ENCODE measurements at places on chromosomes 6 and 20. TPM values are rescaled to one million over a fixed set of nuclear protein-coding genes. Genes with fewer than 3 reads are reported as not detected.

- no peak for DNase-seq
Measured at GRCh38 chr20:51497542-51498467, 44.7 kb downstream of the NFATC2 start.

GRCh38 chr20:1378735-1379125 is 14.1 kb downstream of the FKBP1A start:
- no peak for DNase-seq

- DNase-seq: no peak
Measured at GRCh38 chr6:41688256-41688965, 47.0 kb downstream of the TFEB start.

- DNase-seq: no peak
Measured at GRCh38 chr6:19864285-19864684, 27.1 kb downstream of the ID4 start.

GRCh38 chr20:56422076-56422823 is 10.2 kb downstream of the CASS4 start:
- DNase-seq: peak; percentile 78

DNA sequence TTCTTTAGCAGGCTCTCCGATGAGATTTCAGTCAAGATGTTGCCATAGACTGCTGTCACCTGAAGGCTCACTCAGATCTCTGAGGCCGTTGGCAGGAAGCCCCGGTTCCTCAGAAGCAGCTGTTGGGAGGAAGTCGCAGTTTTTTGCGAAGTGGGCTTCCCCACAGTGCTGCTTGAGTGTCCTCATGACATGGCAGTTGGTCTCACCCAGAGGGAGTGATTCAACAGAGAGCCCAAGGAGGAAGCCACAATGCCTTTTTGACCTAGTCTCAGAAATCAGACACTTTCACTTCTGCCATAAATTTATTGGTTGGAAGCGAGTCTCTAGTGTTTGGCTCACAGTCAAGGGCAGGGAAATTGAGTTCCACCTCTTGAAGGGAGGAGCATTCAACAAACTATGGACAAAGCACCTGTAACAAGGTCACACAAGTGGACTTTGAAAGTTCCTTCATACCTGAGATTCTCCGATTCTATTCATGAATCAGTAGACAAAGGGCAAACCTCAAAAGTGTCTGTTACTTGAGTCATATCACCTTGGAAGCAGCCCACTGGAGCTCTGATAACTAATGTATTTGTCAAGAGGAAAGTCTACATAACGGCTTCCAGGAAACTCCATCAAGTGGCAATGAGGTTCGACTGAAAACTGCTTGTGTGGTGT is 208.3 kb downstream of the TASP1 start:
- peak; percentile 84 for DNase-seq

DNA sequence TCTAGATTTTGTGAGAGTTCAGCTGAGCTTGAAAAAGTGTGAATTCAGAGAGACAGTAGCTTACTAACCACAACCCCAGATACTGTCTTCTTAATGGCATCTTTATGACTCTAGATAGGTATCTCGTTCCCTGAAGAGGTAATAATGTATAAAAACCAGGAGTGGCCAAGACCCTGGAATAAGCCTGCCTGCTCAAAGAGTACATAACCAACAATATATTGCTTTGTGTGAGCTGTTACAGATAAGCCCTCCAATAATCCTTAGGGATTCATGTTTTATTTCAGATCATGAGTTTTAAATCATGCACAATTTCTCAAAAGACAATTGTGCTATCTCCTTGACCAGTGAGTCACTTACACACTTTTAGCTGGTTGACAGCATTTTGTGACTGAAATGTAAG is 327.8 kb upstream of the ADGRB3 start:
- DNase-seq: no peak

GRCh38 chr20:8583566-8584043 is 451.5 kb downstream of the PLCB1 start:
- DNase-seq: no peak

- no peak for DNase-seq
Measured at GRCh38 chr6:39543095-39543494, 182.1 kb downstream of the KIF6 start.

DNA sequence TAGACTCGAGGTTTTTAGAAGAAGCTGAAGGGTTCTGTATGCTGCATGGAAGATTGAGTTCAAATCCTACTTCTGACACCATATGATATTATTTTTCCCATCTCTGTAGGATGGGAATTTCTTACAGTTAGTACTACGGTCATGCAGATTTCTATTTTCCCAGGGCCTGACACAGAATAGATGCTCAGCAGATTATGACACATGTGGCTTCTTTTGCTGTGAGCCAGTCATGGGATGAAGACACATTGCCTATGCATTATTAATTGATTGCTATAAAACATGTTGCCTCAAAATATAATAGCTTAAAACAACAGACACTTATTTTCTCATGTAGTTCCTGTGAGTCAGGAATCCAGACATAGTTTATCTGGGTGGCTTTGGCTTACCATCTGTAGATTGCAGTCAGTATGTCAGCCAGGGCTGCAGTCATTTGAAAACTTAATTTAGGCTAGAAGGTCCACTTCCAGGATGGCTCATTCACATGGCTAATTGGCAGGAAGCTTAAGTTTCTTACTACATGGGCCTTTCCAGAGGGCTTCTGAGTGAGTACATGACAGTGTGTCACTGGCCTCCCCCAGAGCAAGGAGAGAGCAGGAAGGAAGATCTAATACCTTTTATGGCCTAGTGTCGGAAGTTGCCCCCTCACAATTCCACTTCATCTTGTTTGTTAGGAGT is 29.5 kb downstream of the TOP1 start:
- DNase-seq: peak; percentile 29

- peak; percentile 65 for DNase-seq
Measured at GRCh38 chr20:48283470-48284110, 498.3 kb upstream of the SULF2 start.

DNA sequence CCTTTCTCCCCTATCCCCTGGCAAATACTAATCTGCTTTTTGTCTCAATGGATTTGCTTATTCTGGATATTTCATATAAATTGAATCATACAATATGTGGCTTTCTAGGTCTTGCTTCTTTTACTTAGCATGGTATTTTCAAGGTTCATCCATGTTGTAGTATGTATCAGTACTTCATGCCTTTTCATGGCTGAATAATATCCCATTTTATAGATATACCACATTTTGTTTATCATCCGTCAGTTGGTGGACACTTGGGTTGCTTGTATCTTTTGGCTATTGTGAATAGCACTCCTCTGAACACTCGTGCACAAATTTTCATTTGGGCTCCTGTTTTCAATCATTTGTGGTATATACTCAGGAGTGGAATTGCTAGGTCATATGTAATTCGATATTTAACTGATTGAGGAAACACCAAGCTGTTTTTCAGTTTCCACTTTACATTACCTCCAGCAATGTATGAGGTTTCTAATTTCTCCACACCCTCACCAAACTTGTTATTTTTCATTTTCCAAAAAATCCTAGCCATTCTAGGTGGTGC is 30.5 kb upstream of the RIPPLY2 start:
- DNase-seq: no peak

Gene HLA-B
- total RNA-seq: 379 TPM

DNA sequence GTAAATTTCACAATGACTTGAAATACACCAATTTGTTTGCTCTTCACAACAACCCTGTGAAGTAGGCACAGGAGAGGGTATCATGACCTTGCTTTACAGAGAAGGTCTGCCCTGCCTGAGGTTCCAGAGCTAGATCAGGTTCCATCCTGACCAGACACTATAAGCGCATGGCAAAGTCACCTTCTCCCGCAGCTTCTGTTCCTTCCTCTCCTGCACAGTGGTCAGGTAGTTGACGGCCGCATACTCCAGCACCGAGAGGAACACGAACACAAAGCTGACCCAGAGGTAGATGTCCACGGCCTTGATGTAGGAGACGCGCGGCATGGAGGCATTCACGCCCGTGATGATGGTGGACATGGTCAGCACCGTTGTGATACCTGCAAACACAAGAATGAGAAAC is 34.3 kb downstream of the PM20D2 start:
- no peak for DNase-seq

Gene MAP3K5
- 7.2 TPM for total RNA-seq

Gene C6orf141
- total RNA-seq: not detected

Gene ADGRF5
- not detected for total RNA-seq

- DNase-seq: no peak
Measured at GRCh38 chr20:61763740-61764400, 301.8 kb downstream of the TAF4 start.

DNA sequence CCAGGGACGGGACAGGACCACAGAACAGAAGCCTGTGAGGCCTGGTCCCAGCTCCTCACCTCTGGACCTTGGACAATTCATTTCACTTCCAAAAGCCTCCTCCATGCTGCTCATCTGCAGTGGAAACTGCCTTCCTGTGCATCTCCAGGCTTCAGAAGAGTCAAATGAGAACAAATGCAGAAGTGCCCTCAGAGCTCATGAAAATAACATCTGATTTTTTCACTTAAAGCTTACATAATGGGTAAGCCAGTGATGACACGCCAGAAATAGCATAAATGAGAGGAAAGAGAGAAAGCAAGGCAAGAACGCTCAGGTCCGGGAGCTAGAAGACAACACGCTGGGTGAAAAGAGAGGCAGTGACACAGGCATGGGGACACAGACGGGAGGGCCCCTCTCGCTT is 7.9 kb downstream of the CNKSR3 start:
- DNase-seq: no peak

Gene POPDC3
- 161 TPM for total RNA-seq

- no peak for DNase-seq
Measured at GRCh38 chr6:125711013-125711675, 38.3 kb upstream of the HEY2 start.

DNA sequence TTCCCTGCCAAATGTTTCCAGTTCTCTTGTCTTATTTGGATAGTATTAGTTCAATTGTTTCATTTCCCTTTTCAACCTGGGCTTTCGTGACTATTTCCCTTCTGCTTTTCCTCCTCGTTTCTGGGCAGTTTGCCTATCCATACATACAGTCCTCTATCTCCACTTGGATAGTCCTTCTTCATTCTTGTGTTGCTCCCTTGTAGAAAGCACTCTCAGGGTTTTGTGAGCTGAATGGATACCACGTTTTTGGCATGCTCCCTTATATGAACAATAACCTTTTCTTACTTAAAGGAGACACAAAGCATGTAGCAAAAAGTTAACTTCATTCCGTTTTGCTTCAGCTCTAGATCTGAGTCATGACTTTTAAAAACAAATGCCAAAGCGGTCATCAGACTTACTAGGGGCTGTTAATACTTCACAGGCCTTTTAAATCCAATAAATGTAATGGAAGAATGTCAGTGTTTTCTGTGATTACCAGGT is 16.6 kb downstream of the CRYBG1 start:
- DNase-seq: peak; percentile 19

DNA sequence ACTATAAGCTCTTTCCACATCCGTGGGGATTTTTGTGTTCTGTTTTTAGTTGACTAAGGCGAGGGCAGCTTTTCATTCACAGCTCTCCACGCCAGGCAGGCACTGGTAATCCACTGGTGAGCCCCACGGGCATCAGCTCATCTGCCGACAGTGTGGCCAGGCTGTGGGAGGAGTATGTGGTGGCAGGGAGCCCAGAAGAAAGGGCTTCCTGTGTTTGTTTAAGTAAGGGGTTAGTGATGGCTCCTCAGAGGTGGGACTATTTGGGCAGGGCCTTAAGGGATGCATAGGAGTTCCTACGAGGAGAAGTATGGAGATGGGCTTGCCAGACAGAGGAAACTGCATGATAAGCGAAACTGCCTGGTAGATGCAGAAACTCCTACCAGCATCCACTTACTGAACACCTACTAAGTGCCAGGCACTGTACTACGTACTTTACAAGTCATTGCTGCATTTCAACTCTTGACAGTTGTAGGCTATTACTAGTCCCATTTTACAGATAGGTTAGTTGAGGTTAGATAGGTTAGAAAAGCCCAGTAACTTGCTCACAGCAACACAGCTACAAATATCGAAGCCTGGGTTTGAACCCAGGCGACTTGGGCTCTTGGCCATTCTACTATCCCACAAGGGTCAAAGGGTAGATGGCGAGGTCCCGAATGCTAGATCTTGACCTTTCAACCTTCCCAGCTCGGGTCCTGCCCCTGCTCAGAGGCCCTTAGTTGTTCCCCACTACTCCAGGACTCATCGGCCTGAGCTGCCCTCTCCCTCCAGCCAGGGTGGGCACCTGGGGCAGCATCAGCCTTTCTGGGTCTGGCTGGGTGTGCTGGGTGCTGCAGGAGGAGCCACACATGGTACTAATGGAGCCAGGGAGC is 55.1 kb downstream of the CEBPB start:
- peak; percentile 37 for DNase-seq

Gene SASH1
- 6.1 TPM for total RNA-seq

Gene AK9
- 0.14 TPM for total RNA-seq

DNA sequence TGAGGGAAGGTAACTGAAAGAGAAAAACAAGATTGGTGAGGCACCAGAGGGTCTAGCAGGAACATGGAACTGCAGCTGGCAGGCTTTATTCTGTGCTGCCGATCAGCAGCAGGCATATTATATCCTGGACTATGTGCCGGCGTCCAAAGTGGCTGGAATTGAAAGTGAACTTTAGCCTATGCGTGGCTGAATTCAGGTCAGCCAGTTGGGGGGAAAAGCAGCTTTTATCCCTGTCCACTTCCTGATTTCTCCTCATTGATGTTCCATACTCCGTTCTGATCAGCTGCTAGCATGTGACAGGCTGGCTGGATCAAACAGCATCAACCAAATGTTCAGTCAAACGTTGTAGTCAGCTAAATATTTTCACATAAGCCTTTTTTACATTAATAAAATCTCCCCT is 99.0 kb downstream of the CAP2 start:
- no peak for DNase-seq

Gene SCRT2
- total RNA-seq: not detected

Gene LRP11
- total RNA-seq: 18.8 TPM

- no peak for DNase-seq
Measured at GRCh38 chr6:158665332-158665731, 15.5 kb downstream of the SYTL3 start.

DNA sequence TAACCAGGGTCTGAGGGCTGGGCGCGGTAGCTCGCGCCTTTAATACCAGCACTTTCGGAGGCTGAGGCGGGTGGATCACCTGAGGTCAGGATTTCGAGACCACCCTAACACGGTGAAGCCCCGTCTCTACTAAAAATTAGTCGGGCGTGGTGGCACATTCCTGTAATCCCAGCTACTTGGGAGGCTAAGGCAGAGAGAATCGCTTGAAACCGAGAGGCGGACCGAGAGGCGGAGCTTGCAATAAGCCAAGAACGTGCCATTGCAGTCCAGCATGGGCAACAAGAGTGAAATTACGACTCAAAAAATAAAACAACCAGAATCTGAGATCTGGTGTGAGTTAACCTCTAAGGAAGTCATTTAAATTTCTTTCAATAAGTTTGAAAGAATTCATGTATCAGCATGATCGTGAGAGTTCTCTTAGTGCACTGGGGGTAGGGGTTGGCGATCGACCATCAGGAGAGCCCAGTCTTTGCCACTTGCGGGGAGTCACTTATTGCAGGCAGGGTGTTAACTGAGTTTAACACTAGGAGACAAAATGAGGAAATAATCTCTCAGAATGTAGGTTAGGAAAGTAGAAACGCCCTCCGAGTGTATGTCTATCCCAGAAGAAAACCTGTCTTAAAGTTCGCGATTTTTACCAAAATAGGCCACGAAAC is 206.5 kb upstream of the ZNF184 start:
- no peak for DNase-seq

Gene ZNF335
- total RNA-seq: 5.4 TPM

GRCh38 chr6:5121956-5122355 is 36.8 kb downstream of the PPP1R3G start:
- no peak for DNase-seq

Gene TP53INP2
- total RNA-seq: 0.84 TPM

Gene RAB44
- total RNA-seq: not detected

Gene OR12D3
- not detected for total RNA-seq
